ENCODE measurements at places on chromosomes 3 and 15.

- no peak for DNase-seq
Observed at GRCh38 chr15:40368719-40369473, 10.9 kb downstream of the DISP2 start.

DNA sequence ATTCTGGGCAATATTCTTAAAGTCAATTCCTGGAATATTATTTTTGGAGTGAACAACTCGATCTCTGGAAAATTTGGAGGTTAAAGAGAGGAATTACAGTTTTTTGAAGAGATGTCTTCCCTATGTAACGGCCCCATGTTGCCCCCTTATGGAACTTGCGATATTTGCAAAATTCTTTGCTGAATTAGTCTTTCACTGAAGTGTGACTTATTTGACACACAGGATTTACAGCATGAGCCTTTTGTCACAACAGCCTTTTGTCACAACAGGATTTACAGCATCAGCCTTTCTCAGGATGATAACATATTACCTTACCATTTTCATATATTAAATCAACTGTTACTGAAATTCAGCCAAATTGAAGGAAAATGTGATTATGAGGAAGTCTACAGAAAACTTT is 37.8 kb upstream of the SPTSSB start:
- DNase-seq: no peak

DNA sequence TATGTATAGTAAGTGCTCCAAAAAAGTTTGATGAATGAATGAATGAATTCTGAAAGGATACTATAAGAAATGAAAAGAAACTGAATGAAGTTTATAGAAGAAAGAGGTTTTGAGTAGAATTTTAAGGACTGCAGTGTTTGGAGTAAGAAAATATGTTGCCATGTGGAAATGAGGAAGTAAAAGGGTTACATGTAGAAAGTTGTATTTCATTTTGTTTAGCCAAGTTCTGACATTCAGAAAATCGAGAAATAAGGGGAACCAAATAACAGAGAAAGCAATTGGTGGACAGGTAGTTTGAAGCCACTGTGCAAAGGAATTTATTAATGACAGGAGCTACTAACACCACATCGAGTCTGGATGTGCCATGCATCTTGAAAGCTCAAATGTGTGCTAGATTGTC is 200.7 kb downstream of the SATB1 start:
- no peak for DNase-seq

- DNase-seq: no peak
Observed at GRCh38 chr3:23865595-23866396, 51.0 kb downstream of the NKIRAS1 start.

GRCh38 chr3:79236496-79236895 is 531.3 kb downstream of the ROBO1 start:
- no peak for DNase-seq

DNA sequence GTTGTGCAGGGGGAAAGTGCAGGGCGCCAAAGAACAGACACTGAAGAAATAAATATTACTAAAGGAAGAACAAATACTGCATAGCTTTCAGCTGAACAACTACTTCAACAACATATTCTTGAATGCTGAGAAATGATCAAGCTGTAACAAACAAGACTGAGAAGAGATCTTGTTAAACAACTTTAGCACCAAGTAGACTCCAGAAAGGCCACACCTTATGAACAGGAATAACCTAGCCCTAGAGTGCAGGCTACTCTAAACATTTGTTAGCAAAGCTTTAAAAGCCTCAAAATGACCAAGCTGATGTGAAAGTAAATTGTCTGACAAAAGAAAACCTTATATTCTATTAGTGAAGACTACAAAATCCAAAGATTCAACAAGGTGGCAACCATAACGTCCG is 83.2 kb downstream of the POLQ start:
- DNase-seq: no peak

GRCh38 chr3:85652360-85652759 is 693.6 kb downstream of the CADM2 start:
- no peak for DNase-seq

- no peak for DNase-seq
Observed at GRCh38 chr15:100030586-100031229, 297.5 kb upstream of the LYSMD4 start.

- DNase-seq: no peak
Observed at GRCh38 chr3:184674626-184675025, 37.2 kb downstream of the MAGEF1 start.

- DNase-seq: no peak
Observed at GRCh38 chr15:100114571-100114970, 227.2 kb downstream of the ADAMTS17 start.

DNA sequence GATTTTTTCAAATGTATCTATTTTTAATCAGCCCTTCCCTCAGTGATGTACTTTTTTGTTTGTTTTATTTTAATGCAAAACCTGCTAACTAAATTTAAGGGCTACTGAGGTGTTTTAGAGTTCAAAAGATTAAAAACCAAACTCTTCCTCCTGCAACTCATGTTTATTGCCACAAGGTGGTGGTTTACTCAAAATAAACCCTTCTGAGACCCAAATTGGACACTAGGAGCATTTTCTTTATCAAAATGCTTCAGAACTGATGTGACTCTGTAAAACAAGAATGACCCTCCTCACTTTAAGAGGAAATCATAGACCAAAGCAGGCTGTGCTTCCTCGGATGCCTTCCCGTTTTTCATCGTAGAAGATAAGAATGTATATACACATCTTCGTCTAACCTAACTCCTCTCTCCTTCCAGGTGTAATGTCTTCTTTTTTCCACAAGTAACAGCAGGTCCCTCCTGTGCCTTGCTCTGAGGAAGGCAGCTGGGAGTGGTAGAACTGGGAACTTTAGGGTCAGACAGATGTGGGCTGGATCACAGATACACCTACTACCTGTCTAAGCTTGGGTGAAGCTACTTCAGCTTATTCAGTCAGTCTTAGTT is 2.9 kb upstream of the NME9 start:
- no peak for DNase-seq

DNA sequence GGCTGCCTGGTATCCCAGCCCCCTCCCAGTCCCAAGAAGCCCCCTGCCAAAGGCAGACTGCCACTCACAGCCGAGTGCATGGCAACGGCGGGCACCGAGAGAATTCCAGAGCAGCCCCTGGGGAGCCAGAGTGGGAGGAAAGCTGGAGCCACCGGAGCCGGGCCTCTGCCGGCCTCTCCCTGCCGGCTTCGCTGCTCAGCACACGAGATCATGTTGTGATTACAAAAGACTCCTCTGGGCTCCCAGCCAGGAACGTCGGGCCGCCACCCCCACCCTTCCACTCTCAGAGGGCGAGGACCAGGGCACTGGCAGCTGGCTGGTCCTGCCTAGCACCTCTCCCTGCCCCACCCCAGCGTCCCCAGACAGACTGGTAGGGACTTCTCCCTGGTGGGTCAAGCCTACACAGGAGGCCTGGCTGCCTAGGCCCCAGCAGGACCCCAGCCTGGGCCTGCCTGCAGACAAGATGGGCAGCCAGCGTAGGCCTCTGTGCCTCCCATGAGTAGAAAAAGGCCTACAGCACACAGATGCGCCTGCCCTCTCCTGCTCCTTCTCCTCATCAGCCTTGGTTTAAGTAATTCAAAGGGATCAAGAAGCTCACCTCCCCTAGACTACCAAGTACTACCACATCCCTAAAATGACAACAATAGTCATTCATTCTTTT is at the start of gene CCDC9B:
Gene CCDC9B (minus strand): TSS at position 200 of the 661 bp plus-strand sequence. CDS start 120 bp downstream, at position 80.
- DNase-seq: no peak

DNA sequence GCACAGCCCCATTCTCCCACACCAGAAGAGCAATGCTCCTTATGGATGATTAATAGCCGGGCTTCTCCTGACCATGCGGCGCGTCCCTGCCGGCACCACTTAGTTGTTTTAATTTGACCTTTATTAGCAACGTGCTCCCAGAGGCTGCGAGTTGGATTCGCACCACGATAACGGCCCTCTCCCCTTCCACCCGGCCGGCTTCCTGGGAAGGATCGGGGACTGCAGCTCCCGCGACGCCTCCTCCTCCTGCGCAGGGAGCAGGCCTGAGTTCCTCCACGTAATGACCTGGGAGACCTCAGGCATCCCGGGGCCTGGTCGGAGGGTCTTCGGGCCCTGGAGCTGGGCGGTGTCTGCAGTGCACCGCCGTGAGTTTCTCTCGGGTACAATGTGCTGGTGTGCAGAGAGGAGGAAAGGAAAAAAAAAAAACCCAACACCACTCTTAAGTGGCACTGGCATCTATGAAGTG is 243.3 kb upstream of the TOPAZ1 start:
- DNase-seq: no peak

GRCh38 chr15:31344823-31345605 is 18.4 kb downstream of the KLF13 start:
- DNase-seq: no peak

All from stimulated activated CD8-positive, alpha-beta memory T cell treated with anti-CD3 and anti-CD28 coated beads, Interleukin-2, amount 100 ng/mL, for 1 hour (primary cell).